ENCODE measurements at places on chromosomes 5 and 9.

DNA sequence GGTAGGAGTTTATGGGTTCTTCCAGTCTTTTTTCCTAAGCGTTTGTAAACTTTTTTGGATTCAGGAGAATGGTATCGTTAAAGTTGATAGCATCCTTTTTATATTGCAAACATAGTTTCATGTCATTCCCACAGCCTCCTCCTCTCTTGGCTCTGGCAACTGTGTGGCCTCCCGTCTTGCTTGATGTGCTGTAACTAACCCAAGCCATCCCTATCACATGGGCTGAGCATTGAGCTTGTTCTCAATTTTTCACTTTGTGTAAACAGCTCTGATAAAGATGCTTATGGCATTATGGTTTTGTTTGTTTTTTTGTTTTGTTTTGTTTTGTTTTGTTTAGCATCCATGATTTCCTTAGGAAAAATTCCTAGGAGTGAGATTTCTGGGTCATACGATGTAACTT is 4.6 kb downstream of the STKLD1 start:
- no peak for DNase-seq

DNA sequence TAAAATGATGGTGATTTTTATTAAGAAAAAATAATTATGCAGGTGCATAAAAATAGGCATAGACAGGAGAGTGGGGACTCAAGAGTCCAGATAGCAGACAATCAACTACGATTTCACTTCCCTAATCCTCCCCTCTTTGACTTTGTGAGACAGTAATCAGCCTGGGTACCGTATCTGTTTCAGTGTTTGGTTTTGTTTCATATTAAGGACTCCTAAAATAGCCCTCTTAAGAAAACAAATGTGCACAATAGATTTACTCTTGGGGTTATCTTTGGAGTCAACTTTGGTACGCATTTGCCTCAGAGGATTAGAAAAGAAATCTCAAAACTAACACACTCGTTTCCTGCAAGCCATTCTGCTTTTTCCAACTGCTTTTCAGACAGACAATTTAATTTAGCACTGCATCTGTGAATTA is 96.3 kb downstream of the ZNF608 start:
- no peak for DNase-seq

DNA sequence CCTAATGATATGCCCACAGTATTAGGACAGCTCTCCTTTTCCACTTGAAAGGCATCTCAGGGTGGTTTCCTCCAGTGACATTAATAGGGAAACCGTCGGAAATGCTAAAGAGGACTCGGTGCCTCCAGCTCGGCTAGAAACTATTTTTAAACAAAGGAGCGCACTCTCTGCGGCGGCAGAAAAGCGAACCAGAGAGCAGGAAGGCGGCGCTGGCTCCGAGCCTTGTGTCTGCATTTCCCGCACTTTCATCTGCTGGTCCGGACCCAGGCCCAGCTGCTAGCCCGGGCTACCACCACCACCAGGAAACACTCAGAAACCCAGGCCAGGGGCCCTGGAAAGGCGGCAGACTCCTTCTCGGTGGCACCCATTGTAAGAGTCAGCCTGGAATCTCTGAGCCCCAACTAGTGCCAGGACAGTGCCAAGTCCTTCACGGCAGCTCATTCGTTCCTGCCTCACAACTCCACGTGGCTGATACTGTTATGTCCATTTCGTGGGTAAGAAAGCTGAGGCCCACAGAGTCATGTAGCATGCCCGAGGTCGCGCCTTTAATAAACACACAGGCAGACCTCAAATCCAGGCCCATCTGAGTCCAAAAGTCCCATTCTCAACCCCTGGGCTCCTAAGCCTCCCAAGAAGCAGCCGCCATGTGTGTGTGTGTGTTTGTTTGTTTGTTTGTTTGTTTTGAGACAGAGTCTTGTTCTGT is 73.9 kb downstream of the VAV2 start:
- no peak for DNase-seq

DNA sequence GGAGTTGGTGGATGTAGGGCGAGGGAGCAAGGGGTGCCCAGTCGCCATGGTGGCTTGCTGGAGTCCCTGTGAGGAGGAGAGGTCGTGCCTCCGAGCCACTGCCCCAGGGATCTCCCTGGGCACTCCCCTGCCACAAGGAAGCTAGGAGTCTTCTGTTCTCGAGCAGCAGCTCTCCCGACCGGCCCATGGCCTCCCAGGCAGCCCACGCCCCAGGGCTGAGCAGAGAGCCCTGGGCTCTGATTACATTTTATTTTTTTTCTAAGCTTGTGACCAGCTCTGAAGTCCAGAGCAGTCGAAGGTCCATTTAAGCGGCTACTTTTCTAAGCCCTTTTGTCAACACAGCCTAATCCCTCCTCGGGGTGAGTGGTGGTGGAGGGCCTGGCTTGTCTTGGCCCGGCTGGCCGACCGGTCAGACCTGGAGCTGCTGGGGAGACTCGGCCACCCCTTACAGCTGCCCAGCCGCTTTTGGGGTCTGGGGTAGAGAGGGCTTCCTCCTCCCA is 2.1 kb downstream of the RXRA start:
- DNase-seq = no peak

- no peak for DNase-seq
These were observed 153.1 kb downstream of the FOCAD start for GRCh38 chr9:20837166-20837565.

DNA sequence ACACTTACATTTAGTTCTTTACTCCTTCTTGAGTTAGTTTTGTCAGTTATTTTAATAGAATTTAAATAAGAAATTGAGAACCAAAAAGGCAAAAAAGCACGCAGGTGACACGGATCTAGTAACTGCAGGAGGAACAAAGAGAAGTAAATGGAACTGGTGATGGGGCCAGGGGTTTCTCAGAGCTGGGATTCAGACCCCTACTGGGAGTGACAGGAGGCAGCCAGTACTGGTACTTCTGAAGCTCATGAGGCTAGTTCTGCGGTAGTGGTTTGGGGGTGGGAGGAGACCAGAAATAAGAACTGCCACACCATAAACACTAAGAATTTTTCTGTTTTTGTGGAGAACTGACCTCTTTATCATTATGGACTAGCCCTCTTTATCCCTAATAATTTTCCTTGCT is 48.2 kb downstream of the OXCT1 start:
- DNase-seq = no peak

DNA sequence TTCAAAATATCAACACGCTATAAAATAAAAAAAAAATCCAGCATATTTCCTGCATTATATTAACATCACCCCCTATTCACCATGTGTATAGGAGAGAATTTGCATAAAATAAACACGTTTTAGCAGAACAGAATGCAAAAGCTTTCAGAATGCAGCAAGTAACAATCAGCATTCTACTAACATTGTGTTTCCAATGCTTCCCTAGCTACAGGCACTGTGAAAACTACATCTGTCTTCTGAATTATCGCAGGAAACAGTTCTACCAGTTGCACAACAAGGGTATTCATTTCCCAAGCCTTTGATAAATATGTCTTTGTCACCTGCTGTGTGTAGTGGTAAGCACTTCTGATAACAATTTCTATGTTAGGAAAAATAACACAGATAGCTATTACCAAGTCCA is 1015.8 kb downstream of the CDH18 start:
- no peak for DNase-seq

- no peak for DNase-seq
These were observed 48.8 kb downstream of the MLANA start for GRCh38 chr9:5939530-5939929.

- no peak for DNase-seq
These were observed 314.0 kb downstream of the NDUFS4 start for GRCh38 chr5:53874409-53874808.

DNA sequence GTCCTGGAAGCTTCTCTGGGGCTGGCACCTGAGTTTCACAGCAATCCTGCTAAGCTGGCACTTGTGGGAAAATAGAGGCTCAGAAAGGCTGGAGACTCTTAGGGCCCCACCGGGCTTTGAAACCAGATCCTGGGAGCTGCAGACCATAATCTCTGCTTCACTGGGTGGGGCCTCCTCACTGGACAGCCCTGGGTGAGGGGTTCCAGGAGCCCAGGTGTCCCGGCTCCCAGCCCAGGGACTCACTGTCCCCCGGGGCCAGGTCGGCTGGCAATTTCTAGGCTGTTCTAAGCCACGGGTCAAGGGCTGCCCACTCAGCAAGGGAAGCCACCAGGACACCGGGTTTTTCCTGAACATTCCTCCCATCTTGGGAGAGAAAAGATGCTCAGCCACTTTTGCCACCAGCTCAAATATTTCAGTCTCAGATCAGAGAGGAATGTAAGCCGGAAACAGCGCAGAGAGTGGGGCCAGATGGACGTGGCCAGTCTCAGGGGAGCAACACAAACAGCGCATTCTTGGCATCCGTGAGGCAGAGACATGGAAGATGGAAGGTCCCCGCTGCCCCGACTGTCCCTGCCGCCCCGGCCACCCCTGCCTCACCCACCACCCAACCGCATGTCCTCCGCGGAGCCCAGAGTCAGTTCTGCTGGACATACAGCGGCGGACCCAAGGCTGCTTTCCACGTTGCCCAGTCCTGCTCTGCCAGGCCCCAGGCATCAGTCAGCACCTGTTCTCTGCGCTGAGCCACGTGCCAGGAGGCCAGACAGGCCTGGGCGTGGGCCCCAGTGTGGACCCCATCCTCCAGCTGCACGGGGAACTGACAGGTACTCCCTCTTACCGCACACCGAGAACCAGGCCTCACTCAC is 72.6 kb downstream of the VAV2 start:
- no peak for DNase-seq

GRCh38 chr5:50724-51499 is 41.1 kb upstream of the PLEKHG4B start:
- no peak for DNase-seq

DNA sequence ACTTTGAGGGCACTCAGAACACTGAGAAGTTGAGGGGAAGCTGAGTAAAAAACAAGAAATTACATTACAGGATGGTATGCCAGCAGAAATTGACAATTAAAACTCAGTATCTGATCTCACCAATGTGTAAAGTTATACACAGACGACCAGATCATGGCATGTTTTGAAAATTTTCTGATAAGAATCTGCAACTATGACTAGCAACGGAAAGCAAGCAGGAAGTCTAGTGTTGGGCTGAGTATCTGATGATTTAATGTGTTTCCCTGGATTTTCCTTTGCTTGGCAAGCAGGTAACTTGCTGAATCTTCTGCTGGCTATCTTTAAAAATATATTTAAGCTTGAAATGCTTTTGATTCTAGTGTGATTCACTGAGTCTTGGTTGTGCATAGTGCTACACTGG is 5.2 kb upstream of the GCNT4 start:
- DNase-seq = no peak

- DNase-seq = no peak
These were observed 1.1 kb downstream of the OTP start for GRCh38 chr5:77637170-77637997.

DNA sequence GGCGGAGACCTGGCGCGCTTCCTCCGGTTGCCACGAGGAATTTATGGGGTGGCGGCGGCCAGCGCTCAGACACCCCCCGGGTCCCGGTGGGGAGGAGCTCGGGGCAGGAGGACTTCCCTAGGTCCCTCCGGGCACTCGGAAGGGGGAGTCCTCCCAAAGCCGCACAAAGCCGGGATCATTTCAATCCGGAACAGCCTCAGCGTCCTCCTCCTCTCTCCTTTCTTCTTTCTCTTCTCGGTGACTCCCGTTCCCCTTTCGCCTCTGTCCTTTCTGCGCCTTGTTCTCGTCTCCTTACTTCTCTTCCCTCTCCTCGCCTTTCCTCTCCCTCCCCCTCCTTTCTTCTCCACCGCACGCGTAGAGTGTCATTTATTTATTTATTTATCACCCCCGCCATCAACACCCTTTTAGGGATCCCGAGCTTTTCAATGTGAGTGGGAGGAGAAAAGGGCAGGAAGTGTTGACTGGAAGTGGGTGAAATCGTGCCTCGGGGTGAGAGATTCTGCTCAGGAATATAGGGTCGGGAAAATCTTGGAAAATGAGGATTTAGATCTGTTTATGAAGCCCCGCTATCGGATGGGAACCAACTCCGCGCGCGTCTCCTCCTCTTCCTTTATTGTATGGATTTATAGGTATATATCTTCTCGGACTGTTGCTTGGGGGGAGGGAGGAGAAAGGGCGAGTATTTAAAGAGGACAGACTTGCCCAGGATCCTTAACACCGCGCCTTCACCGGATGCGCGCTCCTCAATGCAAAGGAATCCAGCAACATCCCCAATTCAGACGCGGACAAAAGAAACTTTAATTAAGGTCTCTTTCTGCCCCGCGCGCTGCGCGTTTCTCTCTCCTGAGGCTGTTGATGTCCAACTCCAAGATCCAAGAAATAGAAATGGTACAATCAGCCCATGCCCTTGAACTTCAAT is 2.0 kb upstream of the ZNF462 start:
- no peak for DNase-seq

GRCh38 chr5:67639976-67640375 is 443.4 kb upstream of the CD180 start:
- no peak for DNase-seq

- DNase-seq = no peak
These were observed 4.7 kb upstream of the PTGR1 start for GRCh38 chr9:111604054-111604615.

DNA sequence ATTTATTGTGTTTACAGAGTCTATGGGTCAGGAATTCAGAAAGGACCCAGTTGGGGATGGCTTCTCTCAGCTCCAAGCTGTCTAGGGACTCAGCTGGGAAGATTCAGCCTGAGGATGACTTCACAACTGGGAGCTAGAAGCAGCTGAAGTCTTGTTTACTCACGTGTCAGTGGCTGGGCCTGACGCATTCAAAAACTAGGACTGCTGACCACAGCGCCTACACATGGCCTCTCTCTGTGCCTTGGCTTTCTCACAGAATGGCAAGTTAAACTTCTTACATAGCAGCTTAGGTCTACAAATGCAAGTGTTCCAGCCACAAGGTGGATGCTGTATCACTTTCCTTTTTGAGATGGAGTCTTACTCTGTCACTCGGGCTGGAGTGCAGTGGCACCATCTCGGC is 16.3 kb upstream of the PPP2CA start:
- DNase-seq = no peak

GRCh38 chr5:91434348-91434747 is 51.2 kb upstream of the ARRDC3 start:
- DNase-seq = no peak

DNA sequence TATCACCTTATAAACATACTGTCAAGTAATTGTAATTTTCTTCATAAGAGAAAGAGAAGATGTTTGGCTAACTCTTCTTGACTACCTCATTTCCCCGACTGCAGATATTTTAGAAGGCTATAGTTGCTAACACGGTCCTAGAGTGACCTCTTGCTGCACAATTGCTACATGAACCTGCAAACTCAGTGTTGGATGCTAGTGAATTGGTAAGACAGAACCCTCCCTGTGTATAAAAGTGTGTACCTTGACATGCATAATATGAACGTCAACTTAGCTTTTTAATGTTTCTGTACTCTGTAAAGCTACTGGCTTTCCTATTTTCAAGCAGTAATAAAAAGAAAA is 46.7 kb upstream of the CER1 start:
- no peak for DNase-seq

Data from stimulated activated CD8-positive, alpha-beta memory T cell treated with anti-CD3 and anti-CD28 coated beads, Interleukin-7, amount 100 ng/mL, for 1 hour (primary cell).